ENCODE measurements at places on chromosomes 2 and 18.

DNA sequence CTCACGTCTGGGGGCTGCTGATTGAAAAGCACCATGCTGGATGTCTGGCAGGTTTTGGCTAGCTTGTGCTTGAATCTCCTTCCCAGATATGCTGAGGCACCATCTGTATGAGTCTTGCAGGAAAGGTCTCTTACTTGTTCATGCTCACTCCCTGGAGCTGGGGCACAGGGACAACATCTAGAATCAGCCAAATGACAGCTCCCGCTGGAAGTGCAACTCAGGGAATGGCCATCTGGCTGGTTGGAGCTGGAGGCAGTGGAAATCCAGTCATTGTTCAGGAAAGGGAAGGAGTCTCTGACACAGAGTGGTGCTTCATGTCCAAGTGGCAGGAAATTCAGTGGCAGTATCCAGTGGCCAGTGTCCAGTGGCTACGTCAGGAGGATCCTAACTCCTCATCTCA, 9.7 kb downstream of the CCDC68 start:
- no peaks in the 10 kb centered on the region for H3K27me3 ChIP-seq
- H3K4me1 ChIP-seq, result peaks cover 3% of the 10 kb centered on the region
- no peak overlapping the region for H3K4me3 ChIP-seq
- no peak for DNase-seq

- DNase-seq, result no peak
- H3K4me3 ChIP-seq, result no peak overlapping the region
- no peak overlapping the region for H3K27ac ChIP-seq
- H3K27me3 ChIP-seq, result no peaks in the 10 kb centered on the region
- no peaks in the 10 kb centered on the region for H3K4me1 ChIP-seq
- no peaks in the 10 kb centered on the region for H3K36me3 ChIP-seq
These were observed 484.6 kb downstream of the SATB2 start for GRCh38 chr2:198973181-198973580.

GRCh38 chr18:42559069-42559690, 556.3 kb downstream of the RIT2 start:
- H3K36me3 ChIP-seq, result no peaks in the 10 kb centered on the region
- no peak overlapping the region for H3K27ac ChIP-seq
- H3K4me3 ChIP-seq, result no peak overlapping the region
- DNase-seq, result peak; percentile 45
- H3K27me3 ChIP-seq, result peaks cover 5% of the 10 kb centered on the region

DNA sequence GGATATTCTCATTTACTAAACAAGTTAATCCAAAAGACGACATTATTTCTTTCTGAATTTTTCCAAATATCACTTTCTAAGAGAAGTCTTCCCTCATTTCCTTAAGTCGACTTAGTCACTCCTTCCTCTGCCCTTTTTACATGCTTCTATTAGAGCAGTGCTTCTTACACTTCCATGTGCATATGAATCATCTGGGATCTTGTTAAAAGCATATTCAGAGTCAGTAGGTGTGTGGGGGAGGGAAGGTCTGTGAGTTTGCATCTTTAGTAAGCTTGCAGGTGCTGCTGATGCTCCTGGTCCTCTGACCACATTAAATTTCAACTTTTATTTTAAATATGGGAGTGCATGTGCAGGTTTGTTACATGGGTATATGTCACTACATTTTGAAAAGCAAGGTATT, 582.6 kb downstream of the NRXN1 start:
- no peak overlapping the region for H3K27ac ChIP-seq
- H3K36me3 ChIP-seq, result no peaks in the 10 kb centered on the region
- H3K4me1 ChIP-seq, result peaks cover 6% of the 10 kb centered on the region
- H3K27me3 ChIP-seq, result no peaks in the 10 kb centered on the region
- H3K4me3 ChIP-seq, result no peak overlapping the region
- no peak for DNase-seq

GRCh38 chr2:23532391-23533337, 147.7 kb downstream of the KLHL29 start:
- peaks cover 5% of the 10 kb centered on the region for H3K4me1 ChIP-seq
- H3K27me3 ChIP-seq, result peaks cover 4% of the 10 kb centered on the region
- H3K27ac ChIP-seq, result no peak overlapping the region
- H3K4me3 ChIP-seq, result no peak overlapping the region

- H3K4me3 ChIP-seq, result no peak overlapping the region
- no peaks in the 10 kb centered on the region for H3K27me3 ChIP-seq
- no peak for DNase-seq
- H3K27ac ChIP-seq, result no peak overlapping the region
- no peaks in the 10 kb centered on the region for H3K36me3 ChIP-seq
These were observed 880.4 kb downstream of the TRIB2 start for GRCh38 chr2:13597176-13597575.

- DNase-seq, result no peak
- no peak overlapping the region for H3K4me3 ChIP-seq
- H3K27me3 ChIP-seq, result no peaks in the 10 kb centered on the region
- H3K36me3 ChIP-seq, result no peaks in the 10 kb centered on the region
These were observed 213.8 kb downstream of the DSC3 start for GRCh38 chr18:30828700-30829099.

DNA sequence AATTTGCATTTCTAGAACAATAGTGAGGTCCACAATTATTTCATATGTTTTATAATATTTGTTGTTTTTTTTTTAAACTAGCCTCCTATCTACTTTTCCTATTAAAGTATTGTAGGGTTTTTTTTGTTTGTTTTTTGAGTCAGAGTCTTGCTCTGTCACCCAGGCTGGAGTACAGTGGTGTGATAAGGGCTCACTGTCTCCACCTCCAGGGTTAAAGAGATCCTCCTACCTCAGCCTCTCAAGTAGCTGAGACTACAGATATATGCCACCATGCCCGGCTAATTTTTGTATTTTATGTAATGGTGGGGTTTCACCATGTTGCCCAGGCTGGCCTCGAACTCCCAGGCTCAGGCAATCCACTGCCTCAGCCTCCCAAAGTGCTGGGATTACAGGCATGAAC, 122.5 kb downstream of the SLC39A10 start:
- H3K27me3 ChIP-seq, result no peaks in the 10 kb centered on the region
- no peaks in the 10 kb centered on the region for H3K4me1 ChIP-seq
- H3K27ac ChIP-seq, result no peak overlapping the region
- H3K4me3 ChIP-seq, result no peak overlapping the region

GRCh38 chr18:8287196-8287885, 321.9 kb upstream of the RAB12 start:
- H3K4me3 ChIP-seq, result no peak overlapping the region
- no peaks in the 10 kb centered on the region for H3K36me3 ChIP-seq
- no peaks in the 10 kb centered on the region for H3K27me3 ChIP-seq
- H3K27ac ChIP-seq, result no peak overlapping the region

DNA sequence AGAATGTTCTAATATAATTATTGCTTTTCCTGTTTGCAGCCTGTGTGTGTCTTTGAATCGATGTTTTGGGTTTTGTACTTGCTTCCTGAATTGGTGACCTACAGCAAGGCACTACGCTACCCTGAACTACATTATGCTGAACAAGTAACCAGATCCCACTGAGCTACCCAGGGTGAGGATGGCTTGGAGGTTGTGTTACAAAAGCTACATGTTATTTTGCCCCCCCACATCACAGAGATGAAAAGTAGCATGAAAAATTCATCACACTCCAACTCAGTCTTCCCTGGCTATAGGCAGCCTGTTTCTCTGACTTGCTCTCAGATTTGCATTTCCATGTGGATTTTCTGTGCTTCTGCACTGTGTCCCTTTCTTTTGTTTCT, 162.1 kb downstream of the LDLRAD4 start:
- no peaks in the 10 kb centered on the region for H3K4me1 ChIP-seq
- no peak for DNase-seq

GRCh38 chr2:17355608-17356329, 162.5 kb downstream of the RAD51AP2 start:
- no peaks in the 10 kb centered on the region for H3K36me3 ChIP-seq
- peaks cover 9% of the 10 kb centered on the region for H3K4me1 ChIP-seq
- no peaks in the 10 kb centered on the region for H3K27me3 ChIP-seq
- H3K27ac ChIP-seq, result no peak overlapping the region
- H3K4me3 ChIP-seq, result no peak overlapping the region

All from endodermal cell (in vitro differentiated cells).